Stimulated activated memory B cell treated with anti-CD40 and anti-IgM and Interleukin-4, amounts not matched to agents 10 μg/mL and 1 μg/mL and 100 μg/mL, for 72 hours (primary cell): ENCODE measurements at places on chromosomes 6 and 20.

- ATAC-seq, result no peak
Measured at GRCh38 chr6:111841822-111842221, 31.4 kb downstream of the FYN start.

DNA sequence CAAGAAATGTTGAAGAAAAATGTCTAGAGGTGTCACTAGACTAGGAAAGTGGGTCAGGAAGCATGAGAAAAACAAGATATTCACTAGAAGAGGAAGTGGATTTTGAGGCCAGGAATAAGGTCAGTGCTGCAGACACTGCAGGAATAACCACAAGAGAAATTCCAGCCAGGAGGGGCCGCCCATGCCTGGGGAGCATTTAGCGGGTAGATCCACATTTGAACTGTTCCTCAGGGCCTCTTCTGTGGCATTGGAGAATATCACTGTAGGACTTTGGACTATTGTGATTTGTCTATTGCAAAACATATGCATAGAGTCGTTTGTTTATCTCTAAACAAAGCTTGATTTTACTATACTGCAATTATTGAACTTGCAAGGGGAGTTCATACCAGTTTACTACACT, 49.6 kb upstream of the CCDC28A start:
- ATAC-seq, result no peak

DNA sequence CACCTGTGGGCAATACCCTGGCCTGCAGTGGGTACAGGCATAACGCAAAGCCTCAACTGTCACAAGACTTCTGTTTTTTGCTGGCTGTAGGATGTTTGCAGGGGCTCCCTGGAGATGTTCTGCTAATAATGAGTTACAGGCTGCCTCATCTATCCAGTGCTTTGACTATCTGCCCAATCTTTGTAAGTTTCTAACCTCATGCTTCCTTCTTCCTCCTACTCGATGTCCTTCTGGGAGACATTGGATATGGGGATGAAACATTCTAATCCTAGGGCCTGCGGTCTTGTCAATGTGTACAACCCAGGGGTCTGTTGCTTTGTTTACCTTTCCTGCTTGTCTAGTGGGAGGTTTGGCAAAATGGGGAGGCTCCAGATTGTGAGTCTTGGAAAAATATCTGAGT, 136.8 kb upstream of the TCF21 start:
- no peak for ATAC-seq

DNA sequence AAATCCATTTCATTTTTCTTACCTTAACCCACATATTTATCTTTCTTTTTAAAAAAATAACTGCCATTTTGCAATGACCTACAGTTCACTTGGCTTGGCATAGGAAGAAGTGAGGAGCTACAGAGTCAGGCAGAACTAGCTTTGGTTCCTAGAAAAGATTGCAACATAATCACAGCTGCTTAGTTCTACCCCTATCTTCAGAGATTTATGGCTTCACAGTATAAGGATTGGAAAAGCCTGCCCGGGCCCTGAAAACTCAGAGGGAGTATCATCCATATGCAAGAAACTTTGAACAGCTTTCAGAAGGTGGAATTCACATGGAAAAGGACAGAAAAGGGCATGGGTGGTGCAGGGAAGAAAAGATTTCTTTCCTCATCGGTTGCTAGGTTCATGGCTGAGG, 774.3 kb upstream of the CHD6 start:
- ATAC-seq, result no peak

DNA sequence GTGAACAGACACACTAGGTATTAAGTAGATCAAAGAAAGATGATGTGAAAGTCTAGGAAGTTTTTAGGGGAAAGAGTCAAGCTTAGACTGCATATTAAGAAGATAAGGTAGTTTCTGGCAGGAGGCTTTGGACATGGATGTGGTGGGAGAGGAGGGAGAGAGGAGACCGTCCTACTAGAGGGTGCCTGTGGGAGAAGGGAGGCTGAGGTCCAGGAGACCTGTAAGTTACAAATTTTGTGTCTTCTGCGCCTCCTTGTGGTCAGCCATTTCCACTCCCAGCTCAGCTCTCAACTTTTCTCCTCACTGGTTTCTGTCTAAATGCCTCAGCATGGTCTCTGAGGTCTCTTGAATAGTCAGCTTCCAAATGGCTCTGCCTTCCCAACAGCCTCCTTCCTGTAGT, 193.5 kb downstream of the UNC5CL start:
- ATAC-seq, result no peak

DNA sequence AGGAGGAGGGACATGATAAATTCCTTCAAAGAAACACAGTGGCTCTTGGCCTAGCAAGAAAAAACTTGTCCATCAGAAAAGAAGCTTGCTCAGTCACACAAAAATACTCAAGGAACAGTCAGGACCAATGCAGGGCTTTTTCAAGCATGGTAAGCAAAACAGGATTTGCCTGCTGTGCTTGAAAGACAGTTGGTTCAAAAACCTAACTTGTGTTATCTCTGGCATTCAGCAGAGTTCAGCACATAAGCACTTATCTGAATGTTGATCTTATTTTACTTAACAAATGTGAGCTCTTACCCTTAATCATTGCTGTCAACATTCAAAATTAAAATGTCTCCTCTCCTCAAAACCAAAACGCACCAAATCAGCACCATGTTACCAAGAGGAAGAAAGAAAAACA, 38.3 kb downstream of the ATG5 start:
- no peak for ATAC-seq

- no peak for ATAC-seq
Measured at GRCh38 chr6:6224933-6225486, 95.5 kb downstream of the F13A1 start.

DNA sequence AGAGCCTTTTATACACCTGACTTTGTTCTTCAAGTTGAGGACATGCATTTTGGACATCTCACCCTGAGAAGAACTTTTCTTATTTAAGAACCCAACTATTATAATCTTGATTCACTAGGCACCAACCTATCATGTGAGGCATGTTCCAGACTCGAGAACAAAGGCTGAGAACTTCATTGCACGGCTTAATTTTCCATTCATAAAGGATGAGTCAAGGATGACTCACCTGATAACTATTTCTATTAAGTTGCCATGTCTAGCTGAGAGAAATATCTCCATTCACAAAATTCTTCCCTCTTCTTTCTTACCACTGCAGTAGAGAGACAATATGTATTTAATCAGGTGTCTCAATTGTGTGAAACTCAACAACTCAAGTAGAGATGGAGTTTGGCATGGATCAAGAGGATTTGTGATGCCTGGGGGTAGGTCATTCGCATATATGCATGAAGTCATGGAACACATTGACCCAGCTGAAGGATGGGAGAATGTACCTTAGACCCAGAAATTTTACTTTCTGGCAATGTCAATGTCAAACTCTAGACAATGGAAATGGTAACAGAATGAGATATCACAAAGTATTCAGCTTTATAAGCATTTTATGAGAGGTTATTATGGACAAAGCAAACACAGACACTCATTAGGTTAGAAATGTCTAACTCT, 208.7 kb upstream of the PRND start:
- ATAC-seq, result no peak

DNA sequence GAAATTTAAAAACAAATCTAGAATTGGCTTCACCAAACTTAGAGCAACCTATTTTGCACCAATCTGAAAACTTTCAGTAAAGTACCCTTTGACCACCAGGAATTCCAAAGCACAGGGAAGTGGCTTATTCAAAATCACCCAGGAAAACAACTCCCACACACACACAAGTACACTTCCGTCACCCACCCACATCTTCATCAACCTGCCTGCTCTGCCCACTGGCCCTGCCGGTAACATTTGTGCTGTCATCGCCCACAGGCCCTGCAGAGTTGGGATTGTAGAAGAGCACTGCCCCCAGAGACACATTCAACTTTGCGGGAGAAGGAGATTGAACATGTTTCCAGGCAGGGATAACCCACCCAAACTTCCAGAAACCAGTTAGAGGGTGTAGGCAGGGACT, 19.3 kb upstream of the SCML4 start:
- ATAC-seq, result no peak

GRCh38 chr6:135870722-135871121, 19.2 kb downstream of the PDE7B start:
- ATAC-seq, result no peak

DNA sequence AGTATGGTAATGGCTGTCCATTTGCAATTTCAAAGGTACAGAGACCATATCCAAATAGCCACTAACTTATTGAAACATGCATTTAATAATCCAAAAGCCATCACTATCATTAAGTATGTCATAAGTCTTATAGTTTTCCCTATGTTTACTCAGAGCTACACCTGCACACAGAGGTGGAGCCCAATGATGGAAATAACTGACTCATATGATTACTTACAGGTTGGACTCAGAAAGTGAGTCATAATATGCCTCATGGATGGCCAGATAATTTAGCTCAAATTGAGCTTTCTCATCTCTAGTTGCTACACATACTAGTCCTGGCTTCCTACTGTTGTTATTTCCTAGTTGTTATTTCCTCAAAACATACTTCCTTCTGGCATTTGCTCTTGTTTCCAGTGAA, 104.4 kb upstream of the KHDRBS2 start:
- ATAC-seq, result peak; percentile 60

DNA sequence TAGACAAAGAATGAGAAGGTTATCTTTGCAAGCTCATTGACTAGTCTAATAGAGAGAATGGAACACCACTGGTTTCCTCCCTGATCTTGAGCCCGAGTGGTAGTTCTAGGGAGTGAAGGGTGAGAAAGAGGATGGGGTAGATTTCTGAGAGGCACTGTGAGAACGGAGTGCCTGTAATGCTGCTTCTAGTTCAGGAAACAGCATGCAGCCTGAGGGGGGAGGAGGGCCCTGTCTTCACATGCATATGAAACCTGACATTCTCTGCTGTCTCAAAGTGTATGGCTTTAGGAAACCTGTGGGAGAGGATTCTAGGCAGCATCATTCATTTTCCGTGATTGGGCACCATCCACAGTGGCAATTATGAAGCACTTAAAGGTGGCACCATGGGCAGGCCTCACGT, 259.4 kb upstream of the MAN1A1 start:
- ATAC-seq, result no peak

GRCh38 chr6:79048611-79049010, 29.4 kb downstream of the PHIP start:
- ATAC-seq, result no peak

GRCh38 chr6:15080895-15081294, 165.0 kb upstream of the JARID2 start:
- no peak for ATAC-seq

- peak; percentile 61 for ATAC-seq
Measured at GRCh38 chr6:73728548-73729205, 32.7 kb downstream of the CD109 start.

- ATAC-seq, result no peak
Measured at GRCh38 chr6:154619146-154619545, 108.7 kb upstream of the CNKSR3 start.

DNA sequence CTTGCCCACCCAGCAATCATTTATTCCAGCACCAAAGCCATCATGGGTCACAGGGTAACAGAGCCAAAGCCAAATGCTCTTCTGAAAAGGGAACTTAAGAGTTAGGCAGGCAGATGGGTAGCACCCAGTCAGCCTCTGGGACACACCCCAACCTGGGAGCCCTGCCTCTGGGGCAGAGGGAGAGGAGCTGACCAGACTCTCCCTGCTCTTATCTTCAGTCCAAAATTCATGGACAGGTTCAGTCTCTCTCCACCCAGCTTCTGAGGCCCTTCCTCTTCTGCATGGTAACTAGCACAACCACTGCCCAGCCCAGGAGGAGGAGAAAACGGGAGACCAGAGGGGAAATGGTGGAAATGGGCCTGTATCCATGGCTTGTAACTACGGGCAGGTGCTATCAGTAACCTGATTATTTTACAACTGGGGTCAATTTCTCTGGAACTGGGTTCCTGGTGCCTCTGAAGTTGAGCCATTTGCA, 105.4 kb downstream of the NOL4L start:
- ATAC-seq, result no peak

- peak; percentile 57 for ATAC-seq
Measured at GRCh38 chr6:26604026-26604425, 7.3 kb downstream of the ABT1 start.

DNA sequence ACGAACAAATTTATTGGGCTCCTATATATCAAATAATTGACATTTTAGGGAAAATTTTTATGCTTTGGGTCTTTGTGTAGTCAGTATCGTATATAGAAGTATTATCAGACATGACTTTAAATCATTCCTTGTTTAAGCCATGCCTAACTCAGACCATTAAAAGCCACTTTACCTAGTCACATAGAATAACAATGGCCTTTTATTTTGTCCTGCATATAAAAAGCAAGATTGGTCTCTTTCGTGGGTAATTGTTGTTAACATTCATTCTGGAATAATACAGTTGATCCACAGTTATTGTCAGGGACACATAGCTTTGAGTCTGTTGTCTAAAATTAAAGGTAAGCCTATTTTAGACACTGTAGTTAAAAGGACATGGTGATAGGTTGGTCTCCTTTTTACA, 47.4 kb downstream of the PLEKHG1 start:
- ATAC-seq, result no peak

DNA sequence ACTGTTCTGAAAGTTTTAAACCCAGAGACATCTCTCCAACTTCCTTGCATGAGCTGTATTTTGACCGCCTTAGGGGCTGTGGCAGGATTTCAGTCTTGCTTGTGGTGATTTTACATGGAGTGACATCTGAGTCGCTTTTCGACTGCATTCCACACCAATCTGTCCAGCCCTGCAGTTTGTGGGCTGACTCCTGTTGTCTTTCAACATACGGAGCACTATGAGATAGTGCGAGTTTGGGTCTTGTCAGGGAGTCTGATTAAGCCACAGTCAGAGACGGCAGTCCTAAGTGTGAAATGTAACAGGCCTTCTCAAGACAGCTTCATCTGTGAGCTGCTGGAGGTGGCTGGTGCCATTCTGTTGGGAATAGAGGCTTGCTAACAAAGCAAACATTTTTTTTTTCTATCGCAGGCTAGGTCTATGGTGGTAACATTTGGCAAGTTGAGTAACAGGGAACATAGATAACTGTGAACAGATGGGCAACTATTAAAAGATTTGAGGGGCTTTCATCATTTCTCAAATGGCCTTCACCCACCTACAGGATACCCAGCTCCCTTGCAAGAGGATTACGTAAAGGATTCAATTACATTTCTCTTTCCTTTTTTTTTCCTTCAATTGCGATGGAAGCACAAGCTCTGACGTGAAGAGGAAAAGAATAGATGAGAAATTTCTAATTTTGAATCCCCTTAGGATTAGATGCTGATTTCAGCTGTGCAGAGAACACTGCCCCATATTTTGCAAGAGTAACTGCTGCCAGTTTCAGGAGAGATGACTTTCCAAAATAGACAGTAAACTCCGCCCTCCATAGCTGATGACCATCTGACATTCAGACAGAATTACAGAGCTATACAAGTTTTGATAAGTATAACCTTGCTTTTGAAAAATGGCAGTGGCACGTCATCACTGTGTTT, 25.1 kb downstream of the CAP2 start:
- no peak for ATAC-seq
